GM18507 (cell line): ENCODE measurements at places on chromosomes 1 and 21.

GRCh38 chr1:98119796-98120195 is 199.0 kb upstream of the DPYD start:
- no peak for DNase-seq

- no peak for DNase-seq
Observed at GRCh38 chr1:222064388-222065211, 322.7 kb upstream of the DUSP10 start.

DNA sequence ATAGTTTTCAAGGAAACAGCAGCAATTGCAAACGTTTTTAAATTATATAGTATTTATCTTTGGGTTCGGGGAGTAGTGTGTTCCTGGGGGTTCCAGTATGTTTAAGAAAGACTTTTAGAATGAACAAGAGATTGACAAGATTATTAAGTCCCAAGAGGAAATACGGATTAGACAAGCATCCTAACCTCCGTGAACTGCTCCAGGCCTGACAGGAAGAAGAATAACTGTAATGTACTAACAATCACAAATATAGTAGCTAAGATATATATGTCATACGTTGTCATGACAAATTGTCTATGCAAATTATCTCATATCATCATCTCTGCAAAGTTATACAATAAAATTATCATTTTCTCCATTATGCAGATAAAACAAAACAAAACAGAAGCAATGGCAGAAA is 1397.2 kb downstream of the MRPL39 start:
- DNase-seq: no peak

DNA sequence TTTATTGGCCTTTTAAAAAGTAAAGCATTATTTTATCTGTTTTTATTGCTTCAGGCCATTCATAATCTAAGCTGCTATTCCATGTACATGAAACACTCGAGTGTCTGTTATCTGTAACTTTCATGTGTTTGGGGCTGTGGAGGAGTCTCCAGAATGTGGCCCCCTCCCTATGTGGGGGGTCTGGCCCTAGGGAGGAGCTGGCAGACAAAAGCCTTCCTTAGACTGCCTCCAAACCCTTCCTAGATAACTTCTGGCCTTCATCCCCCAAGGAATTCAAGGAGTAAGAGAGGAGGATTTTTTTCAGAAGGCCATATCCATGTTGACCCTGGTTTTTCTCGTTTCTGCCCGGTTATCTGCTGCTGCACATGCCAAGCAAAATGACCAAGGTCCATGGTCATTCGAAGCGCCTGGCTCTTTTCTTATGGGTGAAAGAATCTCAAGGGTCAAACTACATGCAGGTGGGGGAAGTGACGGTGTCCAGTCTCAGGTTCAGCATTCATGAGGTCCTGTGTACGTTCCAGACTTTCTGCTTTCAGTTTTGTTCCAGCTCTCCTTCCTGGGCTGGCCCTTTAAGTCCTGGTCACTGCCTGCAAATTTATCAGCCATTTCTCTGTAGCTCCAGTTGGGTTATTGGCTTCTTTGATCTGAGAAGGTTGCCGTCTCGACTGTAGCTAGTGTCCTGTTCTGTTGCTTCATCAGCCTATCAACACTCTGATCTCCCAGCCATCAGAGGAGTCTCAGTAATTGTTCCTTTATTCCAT is 8.3 kb downstream of the TENT5C start:
- no peak for DNase-seq

GRCh38 chr1:184563308-184563707 is 176.5 kb downstream of the C1orf21 start:
- DNase-seq: no peak

DNA sequence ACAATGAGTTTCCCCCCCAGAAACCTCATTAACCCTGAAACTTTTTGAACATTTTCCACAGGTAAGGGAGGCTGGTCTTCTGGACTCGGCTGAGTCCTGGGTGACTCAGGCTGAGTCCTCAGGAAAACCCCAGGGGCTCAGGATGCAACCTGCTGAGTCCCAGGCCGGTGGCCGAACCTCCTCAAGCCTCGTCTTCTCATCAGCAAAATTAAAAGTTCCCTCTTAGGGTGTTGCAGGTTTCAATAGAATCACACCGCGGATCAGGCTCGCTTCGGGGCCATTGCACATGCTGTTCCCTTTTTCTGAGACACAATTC is 35.0 kb upstream of the GRHL3 start:
- no peak for DNase-seq

GRCh38 chr1:201731592-201731991 is 97.4 kb upstream of the IPO9 start:
- no peak for DNase-seq

GRCh38 chr1:225933072-225933471 is 7.9 kb downstream of the LEFTY2 start:
- DNase-seq: no peak

DNA sequence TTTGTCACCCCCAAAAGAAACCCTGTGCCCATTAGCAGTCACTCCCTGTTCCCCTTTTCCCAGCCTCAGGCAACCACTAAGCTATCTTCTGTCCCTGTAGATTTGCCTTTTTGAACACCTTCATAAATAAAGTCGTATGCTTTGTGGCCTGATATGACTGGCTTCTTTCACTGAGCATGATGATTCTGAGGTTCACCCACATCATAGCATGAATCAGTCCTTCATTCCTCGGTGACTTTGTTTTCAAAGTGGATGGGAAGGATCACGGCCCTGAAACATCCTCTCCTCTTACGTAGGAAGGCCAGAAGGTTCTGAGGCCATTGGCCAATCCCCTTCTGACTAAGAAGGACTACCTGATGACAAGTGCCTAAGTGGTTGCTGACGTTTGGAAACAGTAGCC is 39.1 kb downstream of the NIPAL3 start:
- no peak for DNase-seq

- DNase-seq: no peak
Observed at GRCh38 chr1:96521994-96522760, 199.4 kb upstream of the PTBP2 start.

DNA sequence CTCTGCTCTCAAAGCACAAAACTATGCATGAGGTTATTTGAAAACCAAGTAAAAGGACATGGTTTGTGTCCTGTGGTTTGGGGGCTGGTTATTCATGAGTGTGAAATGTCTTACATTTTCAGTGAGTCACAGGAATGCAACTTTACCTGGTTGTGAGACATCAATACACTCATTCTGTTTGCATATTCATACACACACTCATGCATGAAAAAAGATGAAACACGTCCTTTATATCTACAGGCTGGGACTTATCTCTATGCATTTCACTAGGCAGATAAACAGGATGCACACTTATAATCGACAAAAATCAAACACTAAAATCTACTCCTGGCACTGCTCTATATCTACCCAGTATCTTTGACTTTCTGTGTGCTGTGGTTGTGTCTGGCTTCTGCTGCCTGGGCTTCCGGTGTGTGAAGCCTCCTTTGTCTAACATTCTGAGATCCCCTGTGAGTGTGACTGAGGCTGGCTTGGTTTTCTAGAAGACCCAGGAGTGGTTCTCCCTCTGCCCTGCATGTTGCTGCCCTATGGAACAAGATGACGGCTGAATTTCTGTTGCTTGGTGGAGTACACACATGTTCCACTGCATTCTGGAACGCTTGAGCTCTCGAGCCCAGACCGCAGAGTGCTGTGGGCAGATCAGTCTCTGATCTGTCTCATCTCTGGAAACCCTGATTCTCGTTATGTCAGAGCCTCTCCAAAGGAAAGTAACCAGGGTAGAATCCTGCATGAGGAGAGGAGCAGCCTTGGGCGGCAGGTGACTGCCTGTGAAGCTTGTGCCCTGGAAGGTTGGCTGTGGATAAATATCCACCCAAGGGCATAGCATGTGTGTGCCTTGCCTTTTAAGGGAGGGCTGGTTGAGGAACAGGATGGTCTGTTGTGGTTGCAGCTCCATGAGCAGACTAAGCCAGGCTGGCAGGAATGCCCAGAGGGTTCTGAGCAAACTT is 19.7 kb upstream of the FASLG start:
- DNase-seq: no peak

GRCh38 chr1:26788836-26789611 is 1.3 kb downstream of the PIGV start:
- peak; percentile 67 for DNase-seq

DNA sequence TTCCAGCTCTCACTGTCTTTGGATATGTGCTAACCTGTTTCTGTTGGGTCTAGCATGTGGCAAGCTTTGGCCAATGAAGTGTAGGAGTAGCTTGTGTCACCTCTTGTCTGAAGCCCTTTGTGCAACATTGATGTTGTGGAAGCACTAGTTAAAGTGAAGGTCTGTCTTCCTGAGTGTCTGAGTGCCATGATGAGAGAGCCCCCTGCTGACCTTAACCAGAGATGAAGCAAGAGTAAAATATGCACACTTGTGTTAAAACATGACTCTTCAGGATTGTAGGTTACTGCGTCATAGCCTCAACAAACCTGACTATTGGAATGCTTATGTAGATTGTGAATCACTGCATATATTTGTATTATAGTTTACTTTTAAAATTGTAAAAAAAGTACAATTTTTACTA is 103.7 kb downstream of the NCAM2 start:
- no peak for DNase-seq

DNA sequence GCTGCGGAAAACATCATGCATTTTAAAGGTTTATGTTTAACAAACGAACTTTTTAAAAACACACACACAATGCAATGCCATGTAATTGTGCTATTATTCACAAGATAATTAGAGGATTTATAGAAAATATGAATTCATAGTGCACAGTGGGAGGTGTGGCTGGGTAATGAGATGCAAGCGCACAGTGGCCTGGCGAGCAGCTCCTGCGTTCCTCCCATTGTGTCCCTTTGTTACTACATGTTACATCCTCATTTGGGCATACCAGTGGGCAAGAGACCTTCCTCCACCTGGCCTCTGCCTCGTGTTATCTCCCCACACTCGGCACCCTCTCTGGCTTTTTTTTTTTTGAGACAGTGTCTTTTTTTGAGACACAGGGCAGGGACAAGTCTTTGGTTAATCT is 30.0 kb upstream of the TENT5B start:
- DNase-seq: no peak

GRCh38 chr1:214441119-214441518 is 110.3 kb downstream of the PTPN14 start:
- no peak for DNase-seq

GRCh38 chr1:88897070-88897730 is 5.8 kb upstream of the GTF2B start:
- DNase-seq: no peak

DNA sequence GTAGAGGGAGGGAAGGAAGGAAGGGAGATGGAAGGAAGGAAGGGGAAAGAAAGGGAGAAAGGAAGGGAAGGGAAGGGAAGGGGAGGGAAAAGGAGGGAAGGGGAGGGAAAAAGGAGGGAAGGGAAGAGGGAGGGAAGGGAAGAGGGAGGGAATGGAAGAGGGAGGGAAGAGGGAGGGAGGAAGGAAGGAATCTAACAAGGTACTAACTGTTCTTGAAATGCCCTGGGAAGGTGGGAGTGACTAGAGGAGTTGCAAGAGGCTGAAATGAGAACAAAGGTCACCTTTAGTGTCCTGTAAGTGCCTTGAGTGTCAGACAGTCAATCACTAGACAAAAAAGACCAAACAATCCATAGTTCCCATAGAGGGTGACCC is 2.3 kb upstream of the ATP2B4 start:
- no peak for DNase-seq

DNA sequence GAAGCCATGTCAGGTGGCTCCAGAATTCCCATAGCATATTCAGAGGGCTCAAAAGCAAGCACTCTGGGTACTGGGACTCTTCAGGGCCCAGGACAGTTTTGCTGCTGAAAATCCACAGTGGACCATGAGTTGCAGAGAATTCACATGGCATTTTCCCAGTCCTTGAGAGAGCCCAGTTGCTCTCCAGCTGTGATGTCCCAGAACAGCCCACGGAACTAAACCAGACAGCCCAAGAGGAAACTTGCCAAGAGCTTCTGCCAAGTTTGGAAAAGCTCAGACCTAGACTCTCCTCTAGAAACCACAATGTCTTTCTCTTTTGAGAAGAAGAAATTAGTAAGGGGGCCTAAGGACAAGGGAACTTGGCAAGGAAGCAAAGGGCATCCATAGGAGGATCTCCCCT is 69.4 kb downstream of the RGS2 start:
- DNase-seq: no peak

DNA sequence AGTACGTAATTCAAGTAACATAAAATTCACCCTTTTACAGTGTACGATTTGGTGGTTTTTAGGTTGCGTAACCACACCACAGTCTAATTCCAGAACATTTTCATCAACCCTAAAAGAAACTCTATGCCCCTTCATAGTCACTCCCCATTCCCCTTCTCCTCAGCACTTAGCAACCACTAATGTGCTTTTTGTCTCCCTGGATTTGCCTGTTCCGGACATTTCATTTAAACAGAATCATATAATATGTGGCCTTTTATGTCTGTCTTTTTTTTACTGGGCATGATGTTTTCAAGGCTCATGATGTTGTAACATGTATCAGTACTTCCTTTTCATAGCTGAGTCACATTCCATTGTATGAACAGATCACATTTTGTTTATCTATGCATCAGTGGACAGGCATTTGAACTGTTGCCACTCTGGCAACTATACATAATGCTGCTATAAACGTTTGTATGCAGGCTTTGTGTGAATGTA is 20.8 kb downstream of the OBSCN start:
- no peak for DNase-seq

DNA sequence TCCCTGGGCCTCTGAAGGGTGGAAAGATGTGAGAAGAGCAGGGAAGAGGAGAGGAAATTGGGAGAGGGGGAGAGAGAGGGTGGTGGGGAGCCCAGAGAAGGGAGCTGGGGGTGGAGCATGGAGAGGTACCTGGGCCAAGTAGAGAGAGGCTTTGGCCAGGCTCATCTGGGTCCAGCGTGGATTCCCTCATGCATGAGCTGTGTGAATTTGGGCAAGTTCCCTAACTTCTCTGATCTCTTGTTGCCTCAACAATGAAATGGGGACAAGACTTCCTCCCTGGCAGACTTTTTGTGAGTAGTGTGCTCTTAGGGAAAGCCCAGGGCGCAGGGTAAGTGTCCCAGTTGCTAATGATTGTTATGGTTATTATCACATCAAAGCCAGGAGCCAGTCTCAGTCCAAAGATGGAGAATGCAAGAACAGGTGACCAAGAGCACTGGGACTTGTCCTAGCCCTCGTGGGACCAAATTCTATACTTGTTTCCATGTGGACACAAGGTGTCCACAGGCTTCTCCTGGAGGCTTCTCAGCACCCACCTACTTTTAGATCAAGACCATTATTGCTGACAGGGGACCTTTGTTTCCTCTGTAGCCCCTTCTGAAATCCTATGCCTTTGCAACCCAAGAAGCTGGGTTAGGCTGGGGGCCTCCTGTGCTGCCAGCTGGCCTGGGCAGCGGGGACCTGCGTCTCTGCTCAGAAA is 13.9 kb downstream of the IL6R start:
- DNase-seq: no peak

DNA sequence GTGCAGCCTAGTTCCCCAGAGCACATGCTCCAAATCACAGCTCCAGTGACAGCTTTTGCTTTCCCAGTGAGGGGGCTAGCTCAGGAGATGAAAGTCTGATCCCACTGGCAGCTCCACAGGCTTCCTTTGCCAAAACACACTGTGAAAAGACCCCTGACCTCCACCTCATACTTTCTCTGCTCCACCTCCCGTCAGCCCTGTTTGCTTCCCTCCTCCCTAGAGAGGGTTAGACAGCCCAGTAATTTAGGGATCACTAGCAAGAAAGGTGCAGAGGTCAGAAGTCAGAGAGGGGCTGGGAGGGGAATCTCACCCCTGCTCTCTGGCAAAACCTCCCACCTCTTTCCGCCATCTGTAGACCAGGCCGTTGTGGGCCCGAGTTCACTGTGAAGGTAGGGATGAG is 62.8 kb downstream of the PLXNA2 start:
- no peak for DNase-seq
